Mononuclear cell (primary cell): ENCODE measurements at places on chromosomes 13 and 19. TPM values are rescaled to one million over a fixed set of nuclear protein-coding genes. Genes with fewer than 3 reads are reported as not detected.

The MLNR gene
- total RNA-seq = not detected

The ONECUT3 gene
- not detected for total RNA-seq

The RNF17 gene
- not detected for total RNA-seq

The ZSCAN4 gene
- total RNA-seq = not detected

The ZNF17 gene
- 8.1 TPM for total RNA-seq

The ZFP82 gene
- 4.5 TPM for total RNA-seq

The CEACAM21 gene
- total RNA-seq = 3.9 TPM

The CYP4F3 gene
- total RNA-seq = 0.52 TPM

The VAV1 gene
- 46.8 TPM for total RNA-seq

The TBXA2R gene
- total RNA-seq = 1.8 TPM
